Stimulated activated CD8-positive, alpha-beta memory T cell treated with anti-CD3 and anti-CD28 coated beads, Interleukin-12 subunit alpha, Interleukin-12 subunit beta, amount 100 ng/mL, for 4 hours (primary cell): ENCODE measurements at places on chromosomes 6 and 20.

DNA sequence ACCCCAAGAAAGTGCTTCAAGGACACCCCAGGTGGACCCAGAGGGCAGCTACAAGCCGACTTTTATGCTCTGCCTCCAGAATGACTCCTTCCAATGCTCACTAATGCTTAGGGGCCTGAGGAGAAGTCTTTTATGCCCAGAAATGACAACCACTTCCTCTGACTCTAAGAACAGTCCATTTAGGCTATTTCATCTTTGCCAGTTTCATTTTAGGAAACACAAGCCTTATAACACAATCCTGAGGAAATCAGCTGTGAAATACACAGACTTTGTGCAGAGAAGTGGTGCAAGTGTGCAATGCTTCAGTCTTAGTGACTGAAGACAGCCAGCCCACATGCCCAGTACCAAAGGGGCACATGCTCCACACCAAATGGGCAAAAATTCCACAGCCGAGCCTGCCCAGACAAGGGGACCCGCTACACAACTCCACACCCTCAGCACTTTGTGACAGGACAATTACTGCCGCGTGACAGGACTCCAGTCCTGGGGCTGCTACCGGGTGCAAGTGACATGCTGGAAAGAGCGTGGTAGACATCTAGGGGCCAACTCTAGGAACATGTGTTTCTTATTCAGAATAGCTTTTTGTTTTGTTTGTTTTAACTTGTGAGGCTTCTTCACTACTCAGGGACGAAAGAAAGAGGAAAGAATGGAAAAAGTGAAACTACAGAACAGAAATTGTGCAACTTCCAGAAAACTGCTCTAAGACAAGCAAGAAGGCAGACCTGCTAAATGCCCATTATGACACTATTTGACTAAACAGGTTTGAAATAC is 28.2 kb upstream of the PLAGL1 start:
- no peak for DNase-seq

- DNase-seq, result no peak
These were observed 41.9 kb upstream of the TMEM170B start for GRCh38 chr6:11495565-11496145.

GRCh38 chr6:169424821-169425240 is 171.2 kb upstream of the THBS2 start:
- no peak for DNase-seq

GRCh38 chr6:158009114-158009891 is 27.6 kb downstream of the SYNJ2 start:
- DNase-seq, result no peak

DNA sequence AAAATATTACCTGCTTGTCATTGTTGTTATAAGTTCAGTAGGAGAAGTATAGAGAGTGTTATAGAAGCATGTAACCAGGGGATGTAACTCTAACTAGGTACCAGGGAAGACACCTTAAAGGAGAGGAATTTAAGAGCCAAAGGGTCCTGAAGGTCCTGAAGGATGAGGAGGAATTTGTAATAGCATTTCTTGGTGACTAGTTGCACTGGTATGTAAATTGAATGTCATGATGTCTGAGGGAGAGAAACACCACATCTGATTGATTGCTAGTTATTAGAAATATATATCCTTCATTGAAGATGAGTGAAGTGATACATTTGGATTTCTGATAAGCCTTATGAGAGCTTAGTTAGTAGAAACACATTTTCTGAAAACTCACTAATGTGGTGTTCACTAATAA is 643.8 kb downstream of the RFPL4B start:
- no peak for DNase-seq

DNA sequence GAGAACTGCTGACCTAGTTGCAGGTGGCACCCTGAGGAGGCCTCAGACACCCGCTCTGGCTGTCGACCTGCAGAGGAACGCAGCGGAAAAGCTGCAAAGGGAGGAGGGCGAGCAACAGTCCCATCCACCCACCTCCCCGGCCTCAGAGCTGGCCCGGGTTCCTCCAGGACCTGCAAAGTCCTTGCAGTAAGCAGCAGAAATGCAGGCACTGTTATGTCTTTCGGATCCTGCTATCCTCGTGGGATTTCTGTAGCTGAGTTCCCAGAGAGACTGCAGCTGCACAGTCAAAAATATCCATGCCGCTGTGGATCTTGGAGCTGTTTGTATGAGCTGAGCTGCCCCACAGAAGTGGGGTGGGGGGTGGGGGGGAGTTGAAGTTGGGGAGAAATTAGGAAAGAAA is 251.3 kb downstream of the ANKRD60 start:
- no peak for DNase-seq

DNA sequence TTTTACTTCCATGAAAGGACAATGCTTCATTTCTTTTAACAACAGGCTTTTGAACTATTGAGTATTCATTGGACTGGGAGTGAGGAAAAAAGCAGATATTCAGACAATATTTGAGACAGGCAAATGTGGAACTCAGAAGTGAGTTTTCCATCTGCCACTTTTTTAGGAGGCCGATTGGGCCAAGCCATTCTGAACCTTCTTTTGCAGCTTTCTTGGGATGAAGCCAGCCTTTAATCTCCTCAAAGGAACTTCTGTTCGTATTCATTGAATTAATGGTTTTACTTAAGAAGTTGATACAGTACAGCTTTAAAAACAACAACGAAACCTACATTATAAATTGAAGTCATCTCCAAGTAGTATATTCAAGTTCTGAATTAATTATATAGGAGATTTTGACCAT is 187.1 kb upstream of the RNF217 start:
- DNase-seq, result no peak

DNA sequence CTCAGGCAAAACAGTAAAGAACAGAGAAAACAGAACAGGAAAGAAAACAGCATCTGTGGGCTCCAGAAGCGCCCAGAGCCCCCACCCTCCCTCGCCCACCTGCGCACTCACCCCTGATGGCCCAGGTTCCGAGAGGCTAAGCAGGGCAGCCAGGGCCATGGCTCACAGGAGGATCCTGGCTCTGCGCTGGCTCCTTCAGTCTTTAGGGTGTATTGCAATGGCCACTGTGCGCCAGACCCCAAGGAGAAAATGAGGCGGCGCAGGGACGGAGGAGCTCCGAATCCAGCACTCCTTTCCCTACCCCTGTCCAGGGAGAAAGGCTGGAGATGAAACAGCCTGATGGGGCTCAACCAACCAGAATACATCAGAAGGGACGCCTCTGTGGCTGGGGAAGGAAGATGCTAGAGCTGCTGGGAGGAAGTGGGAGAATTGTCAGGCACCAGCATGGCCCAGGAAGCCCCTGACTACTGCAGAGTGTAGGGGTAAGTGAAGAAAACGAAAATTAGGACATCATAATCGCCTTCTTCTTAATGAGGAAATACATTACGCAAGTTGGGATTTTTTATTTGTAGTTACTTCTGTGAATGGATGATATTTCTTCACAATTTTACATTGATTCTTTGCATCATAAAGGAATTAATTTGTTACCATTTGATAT is 49.0 kb downstream of the COL11A2 start:
- no peak for DNase-seq

GRCh38 chr20:59560588-59561227 is 43.6 kb upstream of the PHACTR3 start:
- no peak for DNase-seq

DNA sequence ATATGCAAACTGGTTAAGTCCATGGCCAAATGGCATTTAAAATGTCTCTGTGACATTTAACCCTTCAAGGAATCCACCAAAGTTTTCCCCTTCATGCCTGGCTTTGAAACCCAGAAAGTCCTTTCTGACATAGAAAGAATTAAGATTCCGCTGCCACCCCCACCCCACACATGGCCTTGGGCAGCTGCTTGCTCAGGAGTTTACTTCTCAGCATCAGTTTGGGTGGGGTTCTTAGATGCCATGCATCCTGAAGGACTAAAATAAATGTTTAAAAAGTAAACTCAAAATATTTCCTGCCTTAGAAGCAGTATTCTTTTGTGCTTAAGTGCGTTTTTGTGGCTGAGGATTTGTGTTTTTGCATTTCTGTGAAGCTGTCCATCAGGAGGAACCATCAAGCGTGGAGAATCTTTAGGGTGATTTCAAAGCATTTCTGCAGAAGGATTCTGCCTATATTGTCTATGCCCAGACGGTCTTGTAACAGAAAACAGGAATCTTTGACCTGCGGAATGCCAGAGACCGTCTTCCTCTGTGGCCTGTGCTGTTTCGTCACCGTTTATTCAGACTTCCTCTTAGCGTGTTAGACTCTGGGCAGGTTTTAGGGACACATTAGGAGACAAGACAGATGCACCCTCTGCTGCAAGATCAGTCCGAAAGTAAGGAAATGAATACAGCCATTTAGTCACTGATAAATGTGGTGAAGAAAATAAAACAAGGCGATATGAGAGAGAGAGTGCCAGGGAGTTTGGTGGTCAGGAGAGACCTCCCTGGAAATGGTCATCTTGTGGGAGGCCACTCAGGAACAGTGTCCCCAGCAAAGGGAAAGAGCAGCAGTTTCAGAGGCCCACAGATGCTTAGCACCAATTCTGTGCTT is 6.2 kb downstream of the DUSP22 start:
- DNase-seq, result no peak

DNA sequence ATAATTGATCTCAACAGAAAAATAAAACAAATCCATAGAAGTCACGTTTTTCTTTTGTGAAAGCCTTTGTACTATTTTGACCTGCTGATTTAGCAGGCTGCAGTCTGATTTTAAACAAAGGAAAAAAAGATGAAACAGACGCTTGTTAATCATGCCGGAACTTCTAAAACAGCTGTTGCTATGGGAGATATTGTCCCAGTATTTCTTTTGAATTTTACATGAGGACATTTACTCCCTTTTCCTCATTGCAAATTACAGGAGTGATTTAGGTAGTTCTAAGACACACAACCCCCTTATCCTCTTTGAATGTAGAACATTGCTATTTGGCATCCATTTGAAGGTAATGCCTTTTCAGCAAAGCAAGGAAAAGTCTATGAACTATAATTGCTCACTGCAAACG is 416.1 kb downstream of the BCKDHB start:
- DNase-seq, result no peak

GRCh38 chr6:18263418-18264218 is 712 bp downstream of the DEK start:
- DNase-seq, result peak; percentile 21

DNA sequence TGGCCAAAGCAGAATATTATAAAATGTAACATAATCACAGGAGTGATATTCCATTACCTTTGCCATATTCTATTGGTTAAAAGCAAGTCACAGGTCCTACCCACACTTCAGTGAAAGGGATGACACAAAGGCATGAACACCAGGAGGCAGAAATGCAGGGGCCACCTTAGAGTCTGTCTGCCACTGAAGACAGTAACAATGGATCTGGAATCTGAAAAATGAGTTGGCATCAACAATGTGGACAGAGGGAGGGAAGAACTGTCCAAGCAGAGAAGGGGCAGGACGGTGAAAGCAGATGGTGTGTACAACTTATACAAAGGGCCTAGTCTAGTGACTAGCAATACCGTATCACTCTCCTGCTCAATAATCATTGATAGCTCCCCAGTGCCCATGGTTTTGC is 6.6 kb upstream of the LPIN3 start:
- DNase-seq, result no peak

DNA sequence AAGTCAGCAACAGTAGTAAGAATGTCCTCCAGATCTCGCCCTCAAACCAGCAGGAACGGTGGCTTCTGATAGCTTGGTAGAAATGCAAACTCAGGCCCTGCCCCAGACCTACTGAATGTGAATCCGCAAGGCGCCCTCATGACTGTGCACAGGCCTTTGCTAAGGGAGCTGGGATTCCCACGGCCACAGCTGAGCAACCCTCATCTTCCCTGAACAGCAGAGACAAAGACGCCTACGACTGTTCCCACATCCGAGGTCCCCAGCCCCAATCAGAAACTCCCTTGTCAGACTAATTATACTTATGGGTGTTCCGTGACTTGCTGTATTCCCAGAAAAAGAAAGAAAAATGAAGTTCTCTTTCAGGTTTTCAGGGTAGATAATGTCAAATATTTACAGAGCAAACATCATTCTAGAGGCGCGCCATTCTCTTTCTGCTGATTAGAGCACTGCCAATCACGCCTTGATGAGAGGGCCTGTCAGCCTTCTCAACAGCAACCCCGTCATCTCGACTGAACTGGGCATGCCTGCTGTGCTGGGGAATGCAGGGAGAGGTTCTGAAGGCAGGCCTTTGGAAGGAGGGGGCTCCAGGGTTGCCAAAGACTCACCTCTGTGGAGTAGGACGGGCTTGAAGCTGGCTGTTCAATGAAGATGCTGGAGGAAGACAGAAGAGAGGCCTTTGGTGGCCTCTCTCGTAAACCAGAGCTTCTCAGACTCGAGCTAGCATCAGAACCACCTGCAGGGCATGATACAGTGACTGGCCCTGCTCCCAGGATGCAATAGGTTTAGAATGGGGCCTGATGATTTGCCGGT is 79.9 kb downstream of the ZNF217 start:
- no peak for DNase-seq

DNA sequence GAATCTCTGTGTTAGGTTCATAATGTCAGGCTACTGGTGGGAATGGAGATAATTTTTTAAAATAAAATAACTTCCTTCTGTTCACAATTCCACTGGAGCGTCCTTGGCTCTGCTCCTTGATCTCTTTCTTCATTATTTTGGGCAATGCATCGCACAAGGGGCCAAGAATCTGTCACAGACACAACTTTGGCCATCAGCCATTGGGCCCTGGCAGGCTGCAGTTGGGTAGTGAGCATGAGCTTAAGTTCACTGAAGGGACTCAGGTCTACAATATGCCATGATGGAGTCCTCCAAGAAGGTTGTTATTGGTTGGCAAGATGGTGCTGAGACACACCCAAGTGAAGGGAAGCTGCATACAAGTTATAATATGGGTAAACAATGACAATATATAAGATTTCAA is 40.0 kb downstream of the CYP39A1 start:
- DNase-seq, result no peak

DNA sequence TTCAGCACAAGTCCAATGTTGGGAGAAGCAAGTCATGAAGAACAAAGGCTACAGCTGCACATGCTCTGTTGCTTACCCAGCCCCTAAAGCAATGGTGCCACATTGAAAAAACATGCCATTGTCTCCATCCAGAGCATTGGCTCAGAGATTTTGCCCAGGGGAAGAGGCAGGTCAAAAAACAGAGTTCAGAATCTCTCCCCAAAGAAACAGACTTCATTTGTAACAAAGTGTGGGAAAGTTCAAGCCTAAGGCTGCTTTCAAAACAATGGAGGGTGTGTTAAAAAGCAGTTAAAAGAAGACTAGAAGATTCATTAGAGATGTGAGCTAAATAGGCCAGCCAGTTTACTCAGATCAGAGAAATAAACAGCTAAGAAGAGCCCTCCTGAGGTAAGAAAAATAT is 63.6 kb downstream of the DZANK1 start:
- no peak for DNase-seq

- no peak for DNase-seq
These were observed 82.3 kb downstream of the CD164 start for GRCh38 chr6:109299776-109300564.

GRCh38 chr6:20608356-20608755 is 74.1 kb downstream of the CDKAL1 start:
- DNase-seq, result no peak

DNA sequence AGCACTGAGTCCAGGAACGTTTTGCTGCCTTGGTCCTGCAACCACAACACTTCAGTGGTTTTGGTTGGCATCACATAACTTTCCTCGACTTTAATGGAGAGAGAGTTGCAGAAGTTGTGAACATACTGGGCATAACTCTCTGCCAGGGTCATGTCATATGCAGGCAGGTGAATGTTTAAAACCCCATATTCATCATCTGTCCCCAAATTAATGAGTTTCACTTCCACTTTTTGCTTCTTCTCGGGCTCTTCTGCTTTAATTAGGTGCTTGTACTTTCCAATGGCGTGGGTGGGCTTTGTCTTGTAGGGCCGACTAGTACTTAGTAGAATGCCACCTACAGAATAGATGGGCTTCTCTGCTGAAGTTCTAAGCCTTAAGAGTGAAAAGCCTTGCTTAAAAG is 45.2 kb upstream of the TFAP2A start:
- no peak for DNase-seq
